Naive thymus-derived CD4-positive, alpha-beta T cell (primary cell): ENCODE measurements at places on chromosomes 5 and 9. TPM values are rescaled to one million over a fixed set of nuclear protein-coding genes. Genes with fewer than 3 reads are reported as not detected.
A peak's percentile ranks its signal among the peaks of the same experiment; 100 is the strongest.

- H3K4me3 ChIP-seq: no peak overlapping the region
- no peaks in the 10 kb centered on the region for H3K36me3 ChIP-seq
- DNase-seq: no peak
- H3K27me3 ChIP-seq: no peaks in the 10 kb centered on the region
- H3K27ac ChIP-seq: no peak overlapping the region
- H3K4me1 ChIP-seq: no peaks in the 10 kb centered on the region
Measured at GRCh38 chr5:155839251-155840037, 487.5 kb upstream of the SGCD start.

- no peak for DNase-seq
- H3K27me3 ChIP-seq: peaks cover 13% of the 10 kb centered on the region
- H3K27ac ChIP-seq: no peak within 1 kb of the TSS
- peaks cover 10% of the 10 kb centered on the region for H3K4me1 ChIP-seq
- no peaks in the 10 kb centered on the region for H3K36me3 ChIP-seq
Measured at GRCh38 chr5:53480416-53481158, at the start of gene FST. Gene FST (plus strand): TSS chr5:53480629. CDS start chr5:53480792, 163 bp downstream.

GRCh38 chr9:101574731-101575333 lies 19.9 kb downstream of the PPP3R2 start:
- H3K4me1 ChIP-seq: peaks cover 4% of the 10 kb centered on the region
- no peaks in the 10 kb centered on the region for H3K27me3 ChIP-seq
- no peak for DNase-seq
- peak overlapping the region; percentile 16 for H3K27ac ChIP-seq
- no peaks in the 10 kb centered on the region for H3K36me3 ChIP-seq

The LRRTM2 gene
- total RNA-seq: not detected

The SLC25A2 gene
- 0.41 and 0.81 TPM in 2 replicates for total RNA-seq

GRCh38 chr5:173231381-173231766 lies 3.6 kb downstream of the NKX2-5 start:
- no peak overlapping the region for H3K27ac ChIP-seq
- peaks cover 9% of the 10 kb centered on the region for H3K4me1 ChIP-seq
- no peak overlapping the region for H3K4me3 ChIP-seq
- peaks cover 21% of the 10 kb centered on the region for H3K27me3 ChIP-seq

DNA sequence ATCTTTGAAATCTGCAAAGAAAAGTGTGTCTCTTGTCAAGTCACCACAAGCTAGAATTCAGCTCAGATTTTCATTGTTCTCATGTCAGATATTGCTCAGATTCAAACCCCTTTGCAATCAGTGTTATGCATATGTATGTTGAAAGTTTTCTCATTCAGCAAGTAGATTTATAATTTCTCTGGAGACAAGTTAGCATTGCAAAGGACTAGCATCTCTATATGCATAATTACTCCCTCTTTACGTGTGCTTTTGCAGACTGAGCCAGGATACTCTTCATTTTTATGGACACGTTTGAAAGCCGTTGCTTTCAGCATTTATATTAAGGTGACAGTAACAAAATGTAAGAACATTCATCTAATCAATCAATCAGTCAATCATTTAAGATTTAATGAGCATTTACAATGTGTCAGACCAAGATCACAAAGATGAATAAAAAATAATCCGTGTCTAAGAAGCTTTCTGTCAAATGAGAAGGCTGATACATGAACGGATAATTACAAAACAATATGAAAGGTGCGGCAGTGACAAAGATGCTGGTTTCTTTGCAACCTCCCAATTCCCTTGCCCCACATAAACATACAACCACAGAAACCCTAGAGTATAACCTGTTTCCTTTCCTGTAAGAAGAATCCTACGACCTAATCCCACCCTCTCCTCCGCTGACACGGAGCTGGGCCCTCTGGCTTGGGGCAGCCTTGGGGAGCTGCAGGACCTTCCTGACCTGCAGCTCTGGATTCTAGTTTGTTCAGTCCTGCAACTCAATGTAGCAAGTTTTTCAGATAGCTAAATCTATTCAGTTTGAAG lies 14.9 kb downstream of the CFAP95 start:
- peaks cover 7% of the 10 kb centered on the region for H3K4me1 ChIP-seq
- DNase-seq: no peak
- H3K27me3 ChIP-seq: no peaks in the 10 kb centered on the region
- peak overlapping the region; percentile 33 for H3K27ac ChIP-seq

GRCh38 chr9:133589454-133590227 lies 19.5 kb downstream of the FAM163B start:
- H3K4me3 ChIP-seq: no peak overlapping the region
- H3K27ac ChIP-seq: no peak overlapping the region
- H3K27me3 ChIP-seq: peaks cover 7% of the 10 kb centered on the region
- no peaks in the 10 kb centered on the region for H3K36me3 ChIP-seq
- no peak for DNase-seq

The HSPB3 gene
- not detected for total RNA-seq

- no peaks in the 10 kb centered on the region for H3K36me3 ChIP-seq
- H3K27ac ChIP-seq: no peak overlapping the region
- no peak overlapping the region for H3K4me3 ChIP-seq
- H3K4me1 ChIP-seq: no peaks in the 10 kb centered on the region
- DNase-seq: no peak
Measured at GRCh38 chr9:88692827-88693226, 157.8 kb downstream of the NXNL2 start.

DNA sequence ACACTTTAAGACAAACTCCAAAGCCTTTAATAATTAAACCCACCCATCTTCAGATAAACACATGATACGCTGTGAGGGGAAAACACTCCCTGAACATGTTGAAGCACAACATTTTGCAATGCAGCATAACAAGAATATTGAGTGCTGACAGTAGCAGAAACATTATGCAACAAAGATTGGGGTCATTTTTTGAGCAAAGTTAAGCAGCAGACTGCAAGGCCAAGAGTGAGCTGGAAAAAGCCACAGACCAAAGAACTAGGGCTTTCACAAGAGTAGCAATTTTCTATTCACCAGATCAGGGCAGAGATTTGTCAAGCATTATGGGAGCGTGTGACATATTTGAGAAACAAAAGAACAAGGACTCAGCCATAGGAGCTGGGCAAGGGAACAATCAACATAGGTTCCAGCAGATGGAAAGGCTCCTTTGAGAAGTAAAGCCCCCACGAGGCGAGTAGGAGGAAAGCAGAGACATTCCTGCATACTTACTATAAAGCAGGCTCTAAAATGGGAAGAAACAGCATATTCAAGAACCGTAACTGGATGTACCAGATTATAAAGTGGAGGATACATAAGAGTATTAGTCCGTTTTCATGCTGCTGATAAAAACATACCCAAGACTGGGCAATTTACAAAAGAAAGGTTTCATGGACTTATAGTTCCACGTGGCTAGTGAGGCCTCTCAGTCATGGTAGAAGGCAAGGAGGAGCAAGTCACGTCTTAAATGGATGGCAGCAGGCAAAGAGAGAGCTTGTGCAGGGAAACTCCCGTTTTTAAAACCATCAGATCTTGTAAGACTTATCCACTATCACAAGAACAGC lies 4.8 kb upstream of the TTC23L start:
- no peaks in the 10 kb centered on the region for H3K36me3 ChIP-seq
- H3K4me3 ChIP-seq: no peak overlapping the region
- peaks cover 4% of the 10 kb centered on the region for H3K4me1 ChIP-seq
- H3K27me3 ChIP-seq: no peaks in the 10 kb centered on the region
- DNase-seq: no peak

DNA sequence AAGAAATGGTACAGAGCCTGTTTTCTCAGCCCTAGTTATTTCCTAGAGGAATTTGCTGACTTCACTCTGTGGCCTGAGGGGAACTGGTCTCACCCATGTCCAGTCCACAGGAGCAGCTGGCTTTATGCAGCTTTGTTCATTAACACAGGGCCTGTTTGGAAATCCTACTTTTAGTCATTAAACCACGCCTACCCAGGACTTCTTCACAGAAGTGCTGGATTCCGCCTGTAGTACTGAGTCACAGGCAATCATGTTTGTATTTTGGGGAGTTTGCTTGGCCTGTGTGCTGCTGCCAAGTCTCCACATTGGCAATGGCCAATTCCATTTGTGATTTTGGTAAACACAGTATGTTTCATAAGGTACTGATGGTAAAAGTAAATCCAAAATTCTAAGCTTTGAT lies 52.8 kb downstream of the CTNND2 start:
- H3K27me3 ChIP-seq: no peaks in the 10 kb centered on the region
- H3K36me3 ChIP-seq: no peaks in the 10 kb centered on the region
- H3K4me1 ChIP-seq: no peaks in the 10 kb centered on the region

- H3K27ac ChIP-seq: peak overlapping the region; percentile 86
- no peak for DNase-seq
- no peaks in the 10 kb centered on the region for H3K27me3 ChIP-seq
- no peak overlapping the region for H3K4me3 ChIP-seq
- no peaks in the 10 kb centered on the region for H3K36me3 ChIP-seq
Measured at GRCh38 chr5:59040804-59041201, 457.9 kb downstream of the RAB3C start.

- H3K27ac ChIP-seq: peak overlapping the region; percentile 100
- H3K36me3 ChIP-seq: no peaks in the 10 kb centered on the region
- peaks cover 48% of the 10 kb centered on the region for H3K4me1 ChIP-seq
- peak overlapping the region; percentile 98 for H3K4me3 ChIP-seq
- DNase-seq: no peak
Measured at GRCh38 chr9:33024126-33024965, 727 bp upstream of the DNAJA1 start.

- H3K27ac ChIP-seq: no peak overlapping the region
- no peak overlapping the region for H3K4me3 ChIP-seq
- no peaks in the 10 kb centered on the region for H3K36me3 ChIP-seq
- H3K27me3 ChIP-seq: no peaks in the 10 kb centered on the region
- no peaks in the 10 kb centered on the region for H3K4me1 ChIP-seq
Measured at GRCh38 chr9:37984672-37985611, 81.0 kb upstream of the SLC25A51 start.

The NIPAL4 gene
- not detected for total RNA-seq

The KIF12 gene
- total RNA-seq: not detected

The GABRB2 gene
- not detected for total RNA-seq

DNA sequence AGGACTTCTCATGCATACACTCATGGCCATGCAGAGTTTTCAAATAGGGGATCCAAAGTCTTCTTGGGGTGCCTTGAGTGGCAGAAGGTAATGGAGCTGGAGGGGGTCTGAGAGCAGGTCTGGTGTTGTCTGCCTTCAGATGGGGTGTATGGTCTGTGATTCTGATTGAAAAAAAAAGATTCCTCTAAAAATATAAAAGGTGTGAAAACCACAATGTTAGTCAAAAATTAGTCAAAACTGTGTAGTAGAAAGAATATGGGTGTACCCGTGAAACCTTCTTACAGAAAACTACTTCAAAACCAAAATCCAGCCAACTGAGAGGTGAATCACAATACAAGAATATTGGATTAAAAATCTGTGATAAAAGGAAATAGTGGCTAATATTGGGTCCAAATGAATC lies 20.1 kb downstream of the DOCK2 start:
- no peaks in the 10 kb centered on the region for H3K27me3 ChIP-seq
- peaks cover 8% of the 10 kb centered on the region for H3K4me1 ChIP-seq
- H3K27ac ChIP-seq: no peak overlapping the region
- DNase-seq: no peak

DNA sequence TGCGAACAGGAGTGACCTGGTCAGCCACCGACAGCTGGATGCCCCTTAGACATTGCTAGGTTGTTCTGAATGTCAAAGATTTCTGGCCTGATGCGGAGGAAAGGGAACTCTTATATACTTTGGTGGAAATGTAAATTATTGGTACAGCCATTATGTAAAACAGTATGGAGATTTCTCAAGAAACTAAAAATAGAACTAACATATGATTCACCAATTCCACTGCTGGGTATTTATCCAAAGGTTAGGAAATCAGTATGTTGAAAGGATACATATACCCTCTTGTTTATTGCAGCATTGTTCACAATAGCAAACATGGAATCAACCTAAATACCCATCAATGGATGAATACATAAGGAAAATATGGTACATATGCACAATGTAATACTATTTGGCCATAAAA lies 31.8 kb downstream of the DMRT3 start:
- H3K4me3 ChIP-seq: no peak overlapping the region
- H3K4me1 ChIP-seq: no peaks in the 10 kb centered on the region
- H3K27ac ChIP-seq: no peak overlapping the region
- no peak for DNase-seq
- no peaks in the 10 kb centered on the region for H3K36me3 ChIP-seq

GRCh38 chr9:130663977-130664250 lies 480 bp upstream of the PRDM12 start:
- H3K27me3 ChIP-seq: peaks cover 35% of the 10 kb centered on the region
- H3K4me3 ChIP-seq: no peak overlapping the region
- H3K4me1 ChIP-seq: peaks cover 6% of the 10 kb centered on the region
- DNase-seq: no peak

DNA sequence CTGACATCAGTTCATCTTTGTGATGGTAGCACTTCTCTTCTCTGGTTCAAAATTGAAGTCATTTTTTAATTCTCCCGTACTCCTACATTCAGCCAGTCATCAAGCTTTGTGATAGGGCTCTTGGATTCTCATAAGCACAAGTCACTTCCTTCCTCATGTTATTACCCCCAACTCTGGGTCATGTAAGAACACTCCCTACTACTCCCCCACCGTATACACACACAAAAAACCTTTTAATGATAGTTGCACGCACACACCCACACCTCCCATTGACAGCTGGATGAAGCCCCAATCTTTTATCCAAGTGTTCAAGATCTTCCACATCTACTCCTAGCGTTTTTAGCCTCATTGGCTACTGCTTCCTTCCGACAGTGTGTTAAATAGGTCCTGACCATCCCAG lies 16.8 kb downstream of the KDM3B start:
- H3K36me3 ChIP-seq: no peaks in the 10 kb centered on the region
- no peak for DNase-seq
- H3K27me3 ChIP-seq: no peaks in the 10 kb centered on the region
- H3K4me3 ChIP-seq: no peak overlapping the region

DNA sequence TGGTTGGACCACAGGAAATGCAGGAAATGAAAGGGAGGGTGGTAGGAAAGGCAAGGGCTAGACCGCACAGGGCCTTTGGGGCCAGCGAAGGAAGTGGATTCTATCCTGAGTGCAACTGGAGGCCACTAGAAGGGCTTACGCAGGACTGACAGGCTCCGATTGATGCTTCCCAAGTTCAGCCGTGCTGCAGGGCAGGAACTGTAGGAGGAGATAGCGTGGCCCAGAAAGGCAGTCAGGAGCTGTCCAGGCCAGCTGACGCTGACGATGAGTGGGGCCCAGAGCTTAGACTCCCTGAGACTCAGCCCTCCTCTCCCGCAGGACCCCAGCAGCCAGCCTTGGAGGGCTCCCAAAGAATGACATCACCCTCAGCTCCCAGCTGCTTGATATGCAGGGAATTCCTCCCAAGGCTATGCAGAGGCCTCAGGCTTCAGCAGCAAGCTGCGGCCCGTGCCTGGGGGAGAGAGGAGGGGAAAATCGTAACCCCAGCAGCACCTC lies 48.8 kb downstream of the KCNIP1 start:
- DNase-seq: no peak
- H3K36me3 ChIP-seq: no peaks in the 10 kb centered on the region
- H3K27me3 ChIP-seq: peaks cover 4% of the 10 kb centered on the region

DNA sequence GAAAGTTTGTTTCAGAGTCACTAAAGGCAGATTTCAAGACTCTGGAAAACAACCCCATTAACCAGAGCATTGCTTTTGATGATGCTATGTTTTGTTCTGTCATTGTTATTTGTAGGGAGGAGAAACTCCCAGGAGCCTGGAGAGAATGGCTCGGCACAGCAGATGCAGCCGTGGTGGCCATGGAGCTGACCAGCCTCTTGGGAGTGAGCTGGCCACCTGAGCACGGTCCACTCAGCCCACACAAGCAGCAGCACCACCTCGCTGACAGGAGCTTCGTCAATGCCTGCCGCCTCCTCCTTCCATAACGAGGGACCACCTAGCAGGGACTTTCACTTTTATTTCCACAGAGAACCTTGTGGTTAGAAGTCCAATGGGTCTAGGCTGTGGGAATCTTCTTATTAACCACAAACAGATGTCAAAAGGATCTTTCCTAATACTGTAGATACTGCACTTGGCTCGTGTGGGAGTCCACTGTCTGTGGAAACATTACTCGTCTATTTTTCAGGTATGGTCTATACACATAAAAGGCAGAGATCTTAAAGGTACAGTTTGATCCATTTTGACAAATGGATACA lies 21.0 kb upstream of the SMIM32 start:
- H3K4me3 ChIP-seq: no peak overlapping the region
- no peaks in the 10 kb centered on the region for H3K36me3 ChIP-seq
- H3K4me1 ChIP-seq: no peaks in the 10 kb centered on the region
- DNase-seq: no peak
